ENCODE measurements at places on chromosomes 1 and 21.
A peak's percentile ranks its signal among the peaks of the same experiment; 100 is the strongest.

DNA sequence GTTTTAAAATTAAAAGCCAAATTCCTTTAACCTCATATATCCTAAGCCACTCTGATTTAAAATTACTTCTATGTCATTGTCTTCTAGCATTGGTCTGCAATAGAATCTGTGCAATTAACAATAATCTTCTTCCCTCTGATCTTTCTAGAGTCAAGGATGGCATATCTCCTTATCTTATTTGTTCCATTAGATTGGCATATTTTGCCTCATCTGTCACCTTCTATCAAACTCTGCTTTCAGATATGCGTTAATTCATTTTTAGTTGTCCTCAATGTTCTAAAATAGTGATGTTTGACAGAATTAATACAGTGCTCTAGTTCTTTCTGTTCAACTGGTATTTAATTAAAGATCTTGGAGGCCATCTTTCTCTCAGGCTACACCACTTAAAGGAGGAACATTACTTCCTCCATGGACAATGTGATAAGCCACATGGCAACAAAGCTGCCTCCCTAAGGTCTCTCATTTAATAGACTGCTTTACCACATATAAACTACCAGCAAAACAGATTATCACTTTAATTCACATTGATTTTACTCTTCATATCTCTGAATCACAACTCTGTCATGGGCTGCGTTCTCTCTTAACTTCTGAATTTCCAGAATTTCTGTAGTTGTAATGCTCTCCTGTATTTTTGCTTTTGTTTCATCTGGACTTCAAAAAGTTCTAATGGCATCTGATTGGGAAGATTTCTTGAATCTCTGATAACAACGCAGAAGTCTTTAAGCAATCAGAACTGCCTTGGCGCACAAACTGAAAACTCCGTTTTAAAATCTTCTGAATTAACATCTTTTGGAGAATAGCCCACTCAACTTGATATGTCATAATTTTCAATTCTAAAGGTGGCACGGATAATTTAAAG is 2.8 kb downstream of the NRIP1 start:
- no peak for DNase-seq

DNA sequence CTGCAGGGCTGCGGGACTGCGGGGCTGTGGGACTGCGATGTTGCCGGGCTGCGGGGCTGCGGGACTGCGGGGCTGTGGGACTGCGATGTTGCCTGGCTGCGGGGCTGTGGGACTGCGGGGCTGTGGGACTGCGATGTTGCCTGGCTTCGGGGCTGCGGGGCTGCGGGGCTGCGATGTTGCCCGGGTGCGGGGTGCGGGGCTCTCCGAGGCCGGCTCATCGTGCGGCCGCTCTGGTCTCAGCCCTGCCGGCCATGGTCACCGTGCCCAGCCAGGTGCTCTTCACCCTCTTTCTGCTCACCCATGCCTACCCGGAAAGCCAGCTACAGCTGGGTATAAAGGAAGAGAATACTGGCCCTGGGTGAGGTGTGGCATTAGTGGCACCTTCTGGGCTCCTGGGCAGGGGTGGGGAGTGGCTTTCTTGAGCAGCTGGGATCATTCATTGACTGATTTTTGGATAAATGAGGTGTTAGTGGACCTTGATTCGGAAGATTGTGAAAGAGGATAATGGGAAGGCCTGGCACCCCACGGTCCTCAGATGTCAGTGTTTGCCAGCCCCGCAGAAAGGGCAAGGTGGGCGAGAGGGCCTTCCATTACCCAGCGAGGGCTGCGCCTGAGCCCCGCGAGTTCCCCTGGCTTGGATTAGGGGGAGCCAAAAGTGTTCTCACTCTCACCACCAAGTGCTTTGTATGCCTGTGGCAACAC is 36.3 kb downstream of the COQ8A start:
- DNase-seq: no peak

DNA sequence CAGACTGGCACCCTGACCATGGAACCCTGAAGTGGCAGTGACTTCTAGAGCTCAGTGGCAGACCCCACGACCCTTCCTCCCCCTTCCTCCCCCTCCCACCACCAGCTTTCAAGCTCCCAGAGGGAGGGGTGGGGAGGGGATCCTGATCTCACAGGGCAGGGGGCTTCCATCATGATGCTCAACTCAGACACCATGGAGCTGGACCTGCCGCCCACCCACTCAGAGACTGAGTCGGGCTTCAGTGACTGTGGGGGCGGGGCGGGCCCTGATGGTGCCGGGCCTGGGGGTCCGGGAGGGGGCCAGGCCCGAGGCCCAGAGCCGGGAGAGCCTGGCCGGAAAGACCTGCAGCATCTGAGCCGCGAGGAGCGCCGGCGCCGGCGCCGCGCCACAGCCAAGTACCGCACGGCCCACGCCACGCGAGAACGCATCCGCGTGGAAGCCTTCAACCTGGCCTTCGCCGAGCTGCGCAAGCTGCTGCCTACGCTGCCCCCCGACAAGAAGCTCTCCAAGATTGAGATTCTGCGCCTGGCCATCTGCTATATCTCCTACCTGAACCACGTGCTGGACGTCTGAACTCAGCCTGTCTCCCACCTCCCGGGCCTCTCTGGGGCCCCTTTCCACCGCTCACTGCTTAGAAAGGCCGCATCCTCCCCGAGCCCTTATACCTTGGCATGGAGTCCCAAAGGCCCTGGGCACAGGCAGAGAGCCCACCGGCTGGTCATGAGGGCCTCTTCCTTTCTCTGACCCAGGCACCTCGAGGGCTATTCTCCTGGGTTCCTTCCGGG is 3.9 kb downstream of the NHLH1 start:
- no peak for DNase-seq

DNA sequence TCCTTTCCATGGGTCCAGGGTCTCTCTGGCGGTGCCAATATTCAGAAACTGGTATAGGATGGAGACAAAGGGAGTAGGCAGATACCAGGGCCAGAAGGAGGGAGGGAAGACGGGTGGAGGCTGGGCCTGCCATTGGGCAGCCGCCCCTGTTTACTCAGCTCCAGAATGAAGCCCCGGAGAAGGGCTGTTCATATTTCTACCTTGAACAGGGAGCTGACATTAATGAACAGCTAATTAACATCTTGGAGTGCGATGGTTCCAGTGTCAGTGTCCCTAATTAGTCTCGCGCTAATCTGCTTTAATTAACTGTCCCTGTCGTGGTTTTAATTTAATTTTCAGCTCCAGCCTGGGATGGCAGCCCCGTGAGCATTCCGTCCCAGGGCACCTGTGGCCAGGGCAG is 113.8 kb downstream of the EPHB2 start:
- peak; percentile 65 for DNase-seq

DNA sequence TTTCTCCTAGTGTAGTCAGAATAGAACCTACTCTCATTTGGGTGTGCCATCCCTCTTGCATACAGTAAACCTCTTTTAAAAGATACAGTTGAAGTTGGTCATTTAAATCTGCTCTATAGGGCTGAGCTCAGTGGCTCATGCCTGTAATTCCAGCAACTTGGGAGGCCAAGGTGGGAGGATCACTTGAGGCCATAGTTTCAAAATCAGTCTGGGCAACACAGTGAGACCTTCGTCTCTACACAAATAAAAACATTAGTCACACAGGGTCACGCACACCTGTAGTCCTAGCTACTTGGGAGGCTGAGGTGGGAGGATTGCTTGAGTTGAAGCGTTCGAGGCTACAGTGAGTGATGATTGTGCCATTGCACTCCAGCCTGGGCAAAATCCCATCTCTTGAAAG is 183.8 kb downstream of the LHX8 start:
- no peak for DNase-seq

- no peak for DNase-seq
Observed at GRCh38 chr1:114108751-114109255, 44.9 kb downstream of the SYT6 start.

- DNase-seq: no peak
Observed at GRCh38 chr1:224700918-224701531, 84.9 kb downstream of the CNIH3 start.

DNA sequence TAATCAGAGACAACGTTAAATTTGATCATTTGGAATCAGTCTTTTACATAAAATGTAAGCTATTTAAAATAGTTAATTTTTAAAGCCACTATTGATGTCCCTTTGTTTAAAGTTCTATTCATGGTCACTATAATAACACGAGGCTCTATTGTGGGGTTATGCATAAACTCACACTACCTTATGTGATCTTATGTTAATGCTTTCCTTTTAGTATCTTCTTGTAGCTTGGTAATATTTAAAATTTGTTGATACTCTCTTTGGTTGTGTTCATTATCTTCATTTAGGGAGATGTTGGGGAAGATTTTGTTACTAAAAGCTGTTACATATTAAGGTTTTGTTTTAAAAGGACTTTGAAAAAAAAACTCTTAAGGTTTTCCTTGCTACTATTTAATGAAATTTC is 1.2 kb downstream of the B3GALT2 start:
- DNase-seq: no peak

GRCh38 chr1:201245082-201245481 is 38.2 kb upstream of the PKP1 start:
- no peak for DNase-seq

DNA sequence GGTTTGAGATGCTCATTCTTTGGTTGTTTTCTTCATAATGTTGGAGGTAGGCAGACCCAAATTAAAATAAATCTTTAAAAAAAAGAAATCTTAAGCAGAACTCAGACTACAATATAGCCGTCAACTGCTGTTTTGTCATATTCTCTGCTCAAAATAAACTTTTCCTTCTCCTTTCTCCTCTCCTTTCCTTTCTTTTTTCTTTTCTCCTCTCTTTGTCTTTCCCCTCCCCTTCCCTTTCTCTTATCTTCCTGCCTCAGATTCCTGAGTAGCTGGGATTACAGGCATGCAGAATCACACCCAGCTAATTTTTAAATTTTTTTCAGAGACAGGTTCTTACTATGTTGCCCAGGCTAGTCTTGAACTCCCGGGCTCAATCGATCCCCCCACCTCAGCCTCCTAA is 24.8 kb upstream of the MTF1 start:
- DNase-seq: no peak

- no peak for DNase-seq
Observed at GRCh38 chr1:7912743-7913557, 27.7 kb downstream of the TNFRSF9 start.

GRCh38 chr1:177119311-177119710 is 45.2 kb downstream of the ASTN1 start:
- peak; percentile 83 for DNase-seq

GRCh38 chr1:16267690-16268180 is 30.8 kb upstream of the CPLANE2 start:
- DNase-seq: no peak

- no peak for DNase-seq
Observed at GRCh38 chr1:27342778-27343638, 1.2 kb downstream of the SYTL1 start.

DNA sequence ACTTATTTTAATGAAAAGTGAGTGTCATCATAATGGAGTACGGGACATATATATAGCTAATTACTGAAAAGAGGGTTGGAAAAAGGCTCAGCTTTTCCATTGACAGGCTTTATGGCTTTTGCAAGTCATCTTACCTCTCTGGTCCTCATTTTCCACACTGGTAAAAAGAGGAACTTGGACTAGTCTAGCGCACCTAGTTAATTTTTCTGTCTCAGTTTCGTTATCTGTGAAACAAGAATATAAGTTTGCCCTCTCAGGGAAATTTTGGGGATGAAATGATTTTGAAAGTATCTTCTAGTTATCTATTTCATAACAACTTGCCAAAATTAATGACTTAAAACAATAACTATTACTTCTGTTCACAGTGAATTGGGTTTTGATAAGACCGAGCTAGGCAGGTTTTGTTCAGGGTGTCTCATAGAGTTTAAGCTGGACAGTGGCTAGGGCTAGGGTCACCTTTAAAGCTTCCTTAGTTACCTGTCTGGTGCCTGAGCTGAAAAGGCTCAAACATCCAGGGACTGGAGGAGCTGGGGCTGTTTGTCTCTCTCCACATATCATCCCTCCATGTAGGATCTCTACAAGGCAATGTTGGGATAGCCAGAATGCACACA is 91.7 kb downstream of the TYW3 start:
- DNase-seq: no peak
